ENCODE measurements at places on chromosomes 5 and 9. TPM values are rescaled to one million over a fixed set of nuclear protein-coding genes. Genes with fewer than 3 reads are reported as not detected.
A peak's percentile ranks its signal among the peaks of the same experiment; 100 is the strongest.

DNA sequence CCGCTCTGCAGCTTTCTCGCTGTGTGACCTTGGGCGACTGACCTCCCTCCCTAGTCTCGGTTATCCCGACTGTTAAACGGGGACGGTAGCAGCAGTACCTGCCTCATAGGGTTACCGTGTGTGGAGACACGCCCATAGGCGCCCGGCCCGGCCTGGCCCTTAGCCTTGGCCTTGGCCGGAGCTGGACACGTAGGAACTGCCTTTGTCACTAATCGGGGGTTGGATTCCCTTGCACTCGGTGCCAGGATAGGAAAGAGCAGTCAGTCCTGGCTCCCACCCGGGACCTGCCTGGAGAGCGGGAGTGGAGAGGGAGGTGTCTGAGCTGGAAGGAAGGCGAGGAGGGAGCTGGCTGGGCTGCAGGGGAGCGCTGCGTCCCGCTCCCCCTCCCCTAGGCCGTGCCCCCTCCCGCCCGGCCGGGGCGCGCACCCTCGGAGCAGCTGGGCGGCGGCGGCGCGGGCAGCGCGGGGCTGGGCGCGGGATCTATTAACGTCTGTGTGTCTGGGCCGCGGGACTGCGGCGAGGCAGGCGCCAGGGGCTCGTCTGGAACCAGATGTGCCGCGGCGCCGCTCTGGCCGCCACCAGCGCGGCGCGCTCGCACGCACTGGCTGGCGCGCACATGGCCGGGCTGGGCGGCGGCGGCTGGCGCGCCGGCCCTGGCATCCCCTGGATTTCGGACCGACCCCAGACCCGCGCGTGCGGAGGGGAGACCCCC, 31.7 kb downstream of the PRRX2 start:
- peaks cover 20% of the 10 kb centered on the region for H3K4me1 ChIP-seq
- peak overlapping the region; percentile 36 for H3K4me3 ChIP-seq
- peak; percentile 76 for DNase-seq
- H3K27ac ChIP-seq, result peak overlapping the region; percentile 44

Gene STK32A
- 0.66 TPM for total RNA-seq

DNA sequence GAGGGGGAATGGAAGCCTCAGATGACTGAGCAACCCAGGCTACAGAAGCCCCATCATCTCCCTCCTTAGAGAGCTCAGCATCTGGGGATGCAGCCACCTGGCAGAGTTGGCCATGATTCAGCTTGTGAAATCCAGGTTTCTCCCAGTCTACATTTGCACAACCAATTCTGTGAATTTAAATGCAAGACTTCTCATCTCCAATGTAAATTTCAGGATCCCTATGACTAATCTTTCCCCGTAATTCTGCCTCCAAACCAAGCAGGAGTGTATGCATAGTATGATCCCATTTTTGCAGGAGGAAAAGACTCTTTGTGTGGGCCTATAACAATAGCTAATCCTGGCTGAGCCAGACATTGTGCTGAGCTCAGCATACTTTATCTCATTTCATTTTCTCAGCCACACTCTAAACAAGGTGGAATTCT, 59.6 kb upstream of the IL17B start:
- no peak overlapping the region for H3K4me3 ChIP-seq
- DNase-seq, result no peak

GRCh38 chr5:89981021-89981420, 428.5 kb downstream of the CETN3 start:
- no peak overlapping the region for H3K4me3 ChIP-seq
- H3K27me3 ChIP-seq, result no peaks in the 10 kb centered on the region
- DNase-seq, result no peak
- H3K4me1 ChIP-seq, result no peaks in the 10 kb centered on the region

GRCh38 chr9:131734781-131735180, 5.1 kb downstream of the RAPGEF1 start:
- no peaks in the 10 kb centered on the region for H3K27me3 ChIP-seq
- H3K4me3 ChIP-seq, result no peak overlapping the region
- H3K4me1 ChIP-seq, result peaks cover 77% of the 10 kb centered on the region
- H3K36me3 ChIP-seq, result peaks cover 5% of the 10 kb centered on the region
- H3K27ac ChIP-seq, result peak overlapping the region; percentile 64

- DNase-seq, result no peak
- no peaks in the 10 kb centered on the region for H3K27me3 ChIP-seq
- H3K4me1 ChIP-seq, result peaks cover 5% of the 10 kb centered on the region
These were observed 147.8 kb upstream of the RAPGEF1 start for GRCh38 chr9:131887680-131888079.

- peak; percentile 5 for DNase-seq
- H3K27me3 ChIP-seq, result peaks cover 54% of the 10 kb centered on the region
- peak overlapping the region; percentile 46 for H3K4me3 ChIP-seq
- no peak overlapping the region for H3K27ac ChIP-seq
These were observed 128.2 kb downstream of the TMEM161B start for GRCh38 chr5:88140396-88140855.

DNA sequence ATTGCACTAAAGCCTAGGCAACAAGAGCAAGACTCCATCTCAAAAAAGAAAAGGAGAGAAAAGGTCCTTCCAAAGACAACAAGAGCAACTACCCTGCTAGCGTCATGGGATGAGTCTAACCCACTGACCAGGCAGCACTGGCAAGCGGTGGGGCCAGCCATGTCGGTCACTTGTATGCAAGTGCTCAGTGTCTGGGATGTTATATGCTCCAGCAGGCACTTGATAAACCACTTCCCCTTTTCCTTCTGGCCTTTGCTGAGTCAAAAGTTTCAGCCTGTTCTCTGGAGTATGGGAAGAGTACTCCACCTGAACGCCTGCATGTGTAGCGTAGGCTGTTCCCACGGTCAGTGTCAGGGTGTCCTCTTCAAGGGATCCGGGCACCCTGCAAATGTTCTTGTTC, 9.2 kb upstream of the MXD3 start:
- no peaks in the 10 kb centered on the region for H3K36me3 ChIP-seq
- no peak for DNase-seq
- H3K4me1 ChIP-seq, result no peaks in the 10 kb centered on the region
- no peaks in the 10 kb centered on the region for H3K27me3 ChIP-seq

DNA sequence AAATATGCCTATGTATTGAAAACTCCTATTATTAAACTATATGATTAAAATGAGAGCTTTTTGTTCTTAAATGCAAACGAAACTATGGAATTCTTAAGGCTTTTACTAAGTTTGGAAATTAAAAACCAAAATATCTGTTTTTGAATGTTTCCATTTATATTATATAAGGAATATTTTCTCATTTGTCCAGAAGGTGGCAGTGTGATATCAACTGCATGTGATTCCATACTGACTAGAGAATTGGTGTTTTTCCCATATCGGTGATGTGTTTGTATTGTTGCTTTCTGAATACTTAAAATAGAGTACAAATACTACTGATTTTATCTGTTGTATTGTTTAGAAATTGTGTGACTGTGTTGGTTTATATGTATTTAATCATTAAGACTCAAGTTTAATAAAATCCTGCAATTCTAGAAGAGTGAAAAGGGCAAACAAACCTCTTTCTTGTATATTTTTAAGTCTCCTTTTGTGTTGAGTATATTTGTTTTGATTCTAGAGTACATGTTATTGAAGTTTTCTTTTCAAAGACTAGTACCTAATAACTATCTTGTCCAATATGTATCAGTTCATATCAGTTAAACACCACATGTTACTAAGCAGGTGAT, 320.8 kb downstream of the CCDC171 start:
- no peaks in the 10 kb centered on the region for H3K4me1 ChIP-seq
- H3K27me3 ChIP-seq, result no peaks in the 10 kb centered on the region
- no peak overlapping the region for H3K4me3 ChIP-seq

Gene SPATA31E1
- not detected for total RNA-seq

Gene ZNF169
- total RNA-seq, result 3.5 TPM

Gene QRFP
- total RNA-seq, result not detected

Gene NOXA1
- total RNA-seq, result 2.0 TPM

DNA sequence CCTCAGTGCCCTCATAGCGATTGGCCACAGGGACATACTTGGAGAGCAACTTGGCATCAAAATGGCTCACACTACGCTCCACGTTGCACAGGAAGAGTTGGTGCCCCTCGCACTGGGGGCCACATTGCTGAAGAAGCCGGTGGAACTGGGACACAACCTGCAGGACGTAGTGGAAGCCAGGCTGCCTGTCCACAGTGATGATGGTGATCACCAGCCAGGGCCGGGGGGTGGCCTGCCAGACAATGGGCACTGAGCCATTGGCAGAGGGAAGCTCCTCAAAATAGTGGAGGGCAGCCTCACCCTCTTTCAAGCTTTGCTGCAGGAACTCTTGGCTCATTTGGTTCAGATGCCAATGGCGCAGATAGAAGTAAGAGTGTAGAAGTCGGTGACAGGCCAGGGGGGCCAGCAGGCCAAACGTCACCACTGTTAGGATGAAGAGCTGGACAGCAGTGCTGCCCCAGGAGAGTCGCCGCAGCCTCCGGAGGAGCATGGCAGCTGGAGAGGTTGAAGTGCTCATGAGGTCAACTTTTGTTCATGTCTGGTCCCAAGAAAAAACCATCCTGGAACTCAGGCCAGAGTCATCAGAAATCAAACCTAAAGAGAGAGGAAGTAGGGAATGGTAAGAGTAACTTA, 41.1 kb upstream of the ALDOB start:
- no peaks in the 10 kb centered on the region for H3K4me1 ChIP-seq
- no peak for DNase-seq
- H3K36me3 ChIP-seq, result peaks cover 2% of the 10 kb centered on the region
- no peak overlapping the region for H3K4me3 ChIP-seq
- H3K27me3 ChIP-seq, result no peaks in the 10 kb centered on the region

Gene SMIM33
- total RNA-seq, result not detected

- no peaks in the 10 kb centered on the region for H3K4me1 ChIP-seq
- H3K27ac ChIP-seq, result no peak overlapping the region
- no peak for DNase-seq
- H3K36me3 ChIP-seq, result no peaks in the 10 kb centered on the region
- H3K4me3 ChIP-seq, result no peak overlapping the region
- no peaks in the 10 kb centered on the region for H3K27me3 ChIP-seq
These were observed 4.7 kb downstream of the CCIN start for GRCh38 chr9:36173861-36174260.

GRCh38 chr9:14962193-14962882, 52.1 kb upstream of the FREM1 start:
- no peaks in the 10 kb centered on the region for H3K36me3 ChIP-seq
- peaks cover 4% of the 10 kb centered on the region for H3K4me1 ChIP-seq
- DNase-seq, result peak; percentile 41
- H3K4me3 ChIP-seq, result no peak overlapping the region

DNA sequence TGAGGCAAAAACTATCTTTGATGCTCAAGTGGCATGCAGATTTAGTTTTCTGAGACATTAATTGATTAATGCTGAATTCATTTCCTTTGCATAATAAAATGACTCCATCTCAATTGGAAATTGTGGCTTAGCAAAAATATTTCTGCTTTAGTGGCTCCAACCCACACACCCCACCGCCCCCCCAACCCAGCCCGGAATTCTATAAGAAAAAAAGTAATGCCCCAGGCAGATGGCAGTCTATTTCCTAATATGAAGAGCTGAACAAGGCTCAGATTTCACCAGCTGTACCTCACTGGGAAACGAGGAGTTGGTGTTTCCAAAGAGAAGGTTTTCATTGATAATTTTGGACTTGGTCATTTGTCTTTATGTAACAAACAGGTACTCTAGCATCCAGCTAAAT, 182.1 kb downstream of the FBN2 start:
- H3K27ac ChIP-seq, result no peak overlapping the region
- no peaks in the 10 kb centered on the region for H3K27me3 ChIP-seq
- peaks cover 13% of the 10 kb centered on the region for H3K36me3 ChIP-seq
- no peaks in the 10 kb centered on the region for H3K4me1 ChIP-seq

Gene GNG10
- 27.4 TPM for total RNA-seq

- H3K4me3 ChIP-seq, result peak overlapping the region; percentile 98
- no peak for DNase-seq
- H3K27me3 ChIP-seq, result no peaks in the 10 kb centered on the region
- H3K27ac ChIP-seq, result peak overlapping the region; percentile 98
These were observed 639 bp downstream of the INVS start for GRCh38 chr9:100099722-100100042.

GRCh38 chr5:135232958-135233357, 166.1 kb downstream of the MACROH2A1 start:
- peaks cover 62% of the 10 kb centered on the region for H3K4me1 ChIP-seq
- peaks cover 4% of the 10 kb centered on the region for H3K27me3 ChIP-seq
- no peak for DNase-seq
- no peak overlapping the region for H3K27ac ChIP-seq

- peaks cover 16% of the 10 kb centered on the region for H3K4me1 ChIP-seq
- no peak for DNase-seq
- H3K4me3 ChIP-seq, result no peak overlapping the region
- H3K36me3 ChIP-seq, result no peaks in the 10 kb centered on the region
- H3K27ac ChIP-seq, result no peak overlapping the region
These were observed 211.7 kb downstream of the ENC1 start for GRCh38 chr5:74428876-74429275.

- no peak overlapping the region for H3K4me3 ChIP-seq
- no peak overlapping the region for H3K27ac ChIP-seq
- no peaks in the 10 kb centered on the region for H3K4me1 ChIP-seq
- H3K27me3 ChIP-seq, result no peaks in the 10 kb centered on the region
These were observed 122.2 kb downstream of the ADAMTS6 start for GRCh38 chr5:65359569-65359968.

DNA sequence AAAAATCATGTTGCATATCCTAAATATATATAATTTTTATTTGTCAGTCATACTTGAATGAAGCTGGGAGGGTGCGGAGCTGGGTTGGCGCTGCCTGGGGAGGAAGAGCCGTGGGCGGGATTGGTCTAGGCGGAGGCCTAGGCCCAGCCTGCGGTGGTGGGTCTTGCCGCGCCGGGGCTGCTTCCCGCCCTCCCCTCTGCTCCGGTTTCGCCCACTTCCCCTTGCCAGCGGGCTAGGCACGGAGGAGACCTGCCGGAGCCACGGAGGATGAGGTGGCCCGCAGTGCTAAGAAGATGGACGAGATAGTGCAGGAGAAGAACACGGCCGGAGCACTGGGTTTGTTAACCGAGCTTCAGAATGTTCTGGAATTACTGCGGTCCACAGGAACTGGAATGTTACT, 54.0 kb upstream of the IGFBPL1 start:
- no peaks in the 10 kb centered on the region for H3K36me3 ChIP-seq
- H3K27me3 ChIP-seq, result no peaks in the 10 kb centered on the region
- no peaks in the 10 kb centered on the region for H3K4me1 ChIP-seq
- no peak overlapping the region for H3K4me3 ChIP-seq

DNA sequence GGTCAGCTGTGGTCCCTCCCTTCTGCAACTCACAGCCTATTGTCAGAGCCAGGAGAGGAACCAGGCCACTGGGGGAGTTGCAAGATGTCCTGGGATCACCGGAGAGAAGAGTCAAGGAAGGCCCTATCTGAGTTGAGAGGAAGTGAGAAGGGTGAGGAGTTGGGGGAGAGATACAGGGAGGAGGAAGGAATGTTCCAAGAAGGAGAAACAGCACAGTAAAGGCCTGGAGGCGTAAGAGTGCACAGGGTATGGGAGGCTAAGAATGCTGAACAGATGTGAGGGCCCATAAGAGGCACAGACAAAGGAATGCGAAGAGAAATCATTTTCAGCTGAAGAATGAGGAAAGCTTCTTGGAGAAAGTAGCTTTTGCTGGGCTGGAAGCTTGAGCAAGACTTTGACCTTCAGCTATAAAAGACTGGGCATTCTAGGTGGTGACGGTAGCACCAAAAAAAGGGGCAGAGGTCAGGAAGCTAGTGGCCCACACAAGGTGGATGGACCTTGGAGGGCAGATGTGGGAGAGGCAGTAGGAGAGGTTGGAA, 21.6 kb upstream of the CSF1R start:
- H3K4me1 ChIP-seq, result peaks cover 10% of the 10 kb centered on the region
- DNase-seq, result peak; percentile 20
- no peaks in the 10 kb centered on the region for H3K36me3 ChIP-seq
- H3K27me3 ChIP-seq, result no peaks in the 10 kb centered on the region
- H3K4me3 ChIP-seq, result no peak overlapping the region

Gene ANKRD34B
- 0.13 TPM for total RNA-seq

- no peaks in the 10 kb centered on the region for H3K27me3 ChIP-seq
- no peak overlapping the region for H3K27ac ChIP-seq
- H3K4me3 ChIP-seq, result no peak overlapping the region
- no peak for DNase-seq
- H3K36me3 ChIP-seq, result peaks cover 53% of the 10 kb centered on the region
These were observed 22.4 kb upstream of the SLC6A3 start for GRCh38 chr5:1467341-1468246.
